ENCODE measurements at places on chromosomes 3 and 15.

GRCh38 chr3:125107861-125108567, 52.2 kb upstream of the HEG1 start:
- peak; percentile 78 for DNase-seq

- no peak for DNase-seq
Observed at GRCh38 chr3:149276619-149277018, 55.0 kb upstream of the CP start.

DNA sequence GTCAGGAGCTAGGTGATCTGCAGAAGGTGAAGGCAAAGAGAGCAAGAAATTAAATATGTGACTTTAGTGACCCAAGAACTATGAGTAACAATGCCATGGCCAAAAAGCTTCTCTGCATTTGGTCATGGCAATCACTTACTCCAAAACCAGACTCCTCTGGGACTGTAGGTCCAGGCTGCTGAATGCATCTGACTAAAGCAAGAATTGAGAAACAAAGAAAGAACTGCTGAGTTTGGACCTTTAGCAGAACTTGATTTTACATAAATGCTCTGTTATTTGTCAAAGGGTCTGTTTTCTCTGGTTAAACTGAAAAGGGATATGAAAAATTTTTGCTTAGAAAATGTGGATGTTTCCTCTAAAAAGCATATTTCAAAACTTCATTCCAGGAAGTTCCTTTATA, 1102.2 kb downstream of the IGSF11 start:
- DNase-seq: no peak

DNA sequence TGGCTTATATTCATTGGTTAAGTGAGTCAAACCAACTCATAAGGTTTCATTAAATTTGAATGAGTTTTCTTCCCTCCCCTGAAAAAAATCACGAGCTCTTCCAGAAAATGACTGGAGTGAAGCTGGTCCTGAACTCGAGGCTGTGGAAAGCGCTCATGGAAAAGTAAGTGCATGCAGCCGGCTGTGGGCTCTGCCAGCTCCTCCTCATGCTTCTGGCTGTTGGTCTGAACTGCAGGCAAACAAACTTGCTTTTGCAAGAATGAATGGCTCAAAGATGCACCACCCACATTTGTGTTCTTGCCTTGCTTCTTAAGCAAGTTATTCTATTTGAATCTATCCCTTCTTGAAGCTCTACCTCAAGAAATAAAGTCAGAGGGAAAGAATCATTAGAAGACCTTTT, 6.2 kb downstream of the ETV5 start:
- DNase-seq: no peak

DNA sequence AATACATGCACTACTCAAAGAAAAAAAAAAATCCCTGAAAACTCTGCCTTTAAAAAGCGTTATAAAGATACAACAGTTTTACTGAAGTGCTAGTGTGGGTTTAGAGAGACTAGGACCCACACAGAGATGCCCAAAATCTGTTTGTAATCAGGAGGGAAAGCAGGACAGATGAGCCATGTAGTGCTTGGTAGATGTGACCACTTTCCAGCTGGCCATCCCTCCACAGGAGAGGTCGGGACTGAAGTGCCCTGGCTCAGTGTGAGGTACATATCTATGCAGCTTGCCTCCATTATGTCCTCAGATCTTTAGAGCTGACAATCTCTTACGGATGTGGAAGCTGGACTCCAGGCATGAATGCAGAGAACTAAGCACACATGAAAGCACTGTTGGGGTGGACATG, 57.5 kb upstream of the NANOGP8 start:
- no peak for DNase-seq

DNA sequence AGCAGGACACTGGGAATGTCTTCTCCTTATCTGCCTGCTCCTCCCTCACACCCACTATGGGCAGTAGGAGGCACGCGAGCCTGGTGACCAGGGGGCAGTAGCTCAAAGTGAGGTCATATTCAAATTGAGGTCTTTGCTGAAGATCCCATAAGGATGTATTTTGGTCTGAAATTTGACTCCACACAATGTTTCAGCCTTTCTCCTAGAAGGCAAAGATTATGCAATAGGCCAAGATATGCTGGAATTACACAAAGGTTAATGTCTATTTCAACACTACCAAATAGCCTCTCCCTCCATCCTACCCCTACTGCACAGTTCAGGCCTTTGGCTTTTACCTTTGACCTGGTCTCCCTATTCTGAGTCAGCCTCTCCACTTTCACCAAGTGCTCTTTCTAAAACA, 203.0 kb downstream of the TIGIT start:
- no peak for DNase-seq

DNA sequence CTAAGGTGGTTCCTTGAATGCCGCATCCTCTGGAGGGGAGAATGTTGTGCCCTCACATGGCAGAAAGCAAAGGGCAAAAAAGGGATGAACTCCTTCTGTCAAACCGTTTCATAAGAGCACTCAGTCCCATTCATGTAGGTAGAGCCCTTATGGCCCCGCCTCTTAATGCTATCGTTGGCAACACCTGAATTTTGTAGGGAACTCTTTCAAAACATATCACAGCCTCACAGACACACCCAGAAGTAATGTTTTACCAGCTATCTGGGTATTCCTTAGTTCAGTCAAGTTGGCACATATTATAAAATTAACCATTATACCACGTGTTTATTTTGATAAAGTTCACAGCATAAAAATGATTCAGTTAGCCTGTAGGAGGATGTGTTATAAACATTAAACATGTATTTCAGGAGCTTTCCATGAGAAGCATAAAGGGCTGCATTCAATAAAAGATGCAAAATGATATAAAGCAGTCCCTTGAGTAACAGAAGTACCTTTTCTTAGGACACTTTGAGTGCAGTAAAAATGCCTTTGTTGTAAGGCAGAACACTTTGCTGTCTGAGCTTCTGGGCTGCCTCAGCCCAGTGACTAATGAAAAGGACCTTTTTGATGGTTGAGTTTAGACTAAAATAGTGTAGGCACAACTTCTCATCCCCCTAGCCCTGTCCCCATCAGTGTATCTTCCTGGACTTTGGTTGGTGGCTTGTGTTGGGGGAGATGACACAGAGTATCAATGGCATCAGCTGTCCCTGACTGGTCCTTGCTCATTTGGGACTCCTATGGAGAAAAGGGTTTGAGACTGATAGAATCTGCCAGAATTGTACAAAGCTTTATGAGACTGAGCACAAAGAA, 263.5 kb upstream of the TPRG1 start:
- DNase-seq: no peak

DNA sequence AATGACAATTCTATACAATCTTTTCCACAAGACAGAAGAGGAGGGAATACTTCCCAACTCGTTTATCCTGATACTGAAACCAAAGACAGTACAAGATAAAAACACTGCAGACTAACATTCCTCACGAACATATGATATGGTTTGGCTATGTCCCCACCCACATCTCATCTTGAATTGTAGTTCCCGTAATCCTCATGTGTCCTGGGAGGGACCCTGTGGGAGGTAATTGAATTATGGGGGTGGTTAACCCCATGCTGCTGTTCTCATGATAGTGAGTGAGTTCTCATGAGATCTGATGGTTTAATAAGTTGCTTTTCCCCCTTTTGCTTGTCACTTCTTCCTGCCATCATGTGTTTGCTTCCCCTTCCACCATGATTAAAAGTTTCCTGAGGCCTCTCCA, 83.9 kb upstream of the PROK2 start:
- DNase-seq: no peak

GRCh38 chr15:77120576-77120975, 49.7 kb upstream of the TSPAN3 start:
- DNase-seq: no peak

DNA sequence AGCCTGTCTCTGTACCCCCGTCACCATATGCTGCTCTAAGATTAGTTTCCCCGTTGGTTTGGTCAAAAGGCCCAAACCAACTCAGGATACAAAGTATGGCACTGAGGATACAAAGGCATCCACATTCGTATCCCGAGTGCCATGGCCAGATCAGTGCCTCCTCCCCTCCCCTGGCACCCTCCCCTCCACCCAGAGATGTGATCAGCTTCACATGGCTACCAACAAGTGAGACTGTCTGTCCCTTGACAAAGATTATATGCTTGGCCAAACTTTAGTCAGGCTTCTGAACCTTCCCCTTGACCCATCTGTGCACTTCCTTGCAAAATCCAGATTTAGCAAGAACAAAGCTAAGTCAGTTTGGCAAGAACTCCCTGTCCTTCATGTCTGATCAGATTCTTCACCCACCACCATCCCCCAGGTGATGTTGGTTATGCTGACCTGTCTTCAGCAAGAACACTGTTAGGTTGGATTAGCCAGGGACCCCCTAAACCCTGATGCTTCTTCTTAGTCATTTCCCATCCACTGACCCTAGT, 61.7 kb downstream of the KLF15 start:
- no peak for DNase-seq

GRCh38 chr3:195101001-195101583, 169.9 kb downstream of the XXYLT1 start:
- no peak for DNase-seq

GRCh38 chr15:42805266-42805665, 68.3 kb upstream of the CDAN1 start:
- no peak for DNase-seq

GRCh38 chr3:40869013-40869412, 330.3 kb upstream of the CTNNB1 start:
- no peak for DNase-seq
